ENCODE measurements at places on chromosomes 7 and 10.

- DNase-seq, result no peak
These were observed 4.3 kb downstream of the PLEKHA8 start for GRCh38 chr7:30032310-30033125.

DNA sequence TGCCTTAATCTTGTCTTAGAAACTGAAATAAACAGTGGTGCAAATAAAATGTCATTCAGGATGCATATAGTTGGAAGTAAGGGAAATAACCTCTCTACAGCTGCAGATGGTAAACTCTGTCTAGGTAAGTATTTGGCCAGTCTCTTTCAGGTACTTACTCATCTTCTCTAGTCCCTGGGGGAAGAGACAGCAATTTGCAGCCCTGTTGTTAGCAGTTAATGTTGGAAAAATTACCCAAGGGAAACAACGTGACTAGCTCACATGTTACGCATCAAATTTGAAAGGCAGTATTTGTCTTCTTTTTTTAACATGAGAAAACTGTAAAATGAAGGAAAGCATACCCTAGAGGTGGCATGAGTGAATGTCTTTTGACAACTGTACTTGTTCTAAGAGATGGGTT, 3.2 kb upstream of the HUS1 start:
- DNase-seq, result no peak

DNA sequence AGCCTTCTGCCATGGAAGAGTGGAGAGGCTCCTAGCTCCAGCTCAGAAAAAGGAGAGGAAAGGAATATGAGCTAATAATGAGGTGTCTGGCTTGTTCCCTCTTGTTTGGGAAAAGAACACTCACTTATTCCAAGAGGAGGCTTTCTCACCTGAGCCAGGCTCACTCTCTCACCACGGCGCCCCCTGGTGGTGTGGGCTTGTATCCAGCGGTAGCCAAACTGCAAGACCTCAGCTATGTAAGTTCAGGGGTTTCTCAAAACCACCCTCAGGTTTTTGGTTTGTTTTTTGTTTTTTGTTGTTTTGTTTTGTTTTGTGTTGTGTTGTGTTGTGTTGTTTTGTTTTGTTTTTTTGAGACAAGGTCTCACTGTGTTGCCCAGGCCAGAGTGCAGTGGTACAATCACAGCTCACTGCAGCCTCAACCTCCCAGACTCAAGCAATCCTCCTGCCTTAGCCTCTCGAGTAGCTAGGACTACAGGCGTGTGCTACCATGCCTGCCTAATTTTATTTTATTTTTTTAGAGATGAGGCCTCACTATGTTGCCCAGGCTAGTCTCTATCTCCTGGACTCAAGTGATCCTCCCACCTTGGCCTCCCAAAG, 124.0 kb downstream of the TMEM130 start:
- no peak for DNase-seq

- no peak for DNase-seq
These were observed 149.5 kb downstream of the SEC23IP start for GRCh38 chr10:120041807-120042559.

GRCh38 chr7:138303230-138304070, 156.6 kb upstream of the TRIM24 start:
- DNase-seq, result no peak

GRCh38 chr7:41731493-41732435, 28.9 kb upstream of the INHBA start:
- no peak for DNase-seq

DNA sequence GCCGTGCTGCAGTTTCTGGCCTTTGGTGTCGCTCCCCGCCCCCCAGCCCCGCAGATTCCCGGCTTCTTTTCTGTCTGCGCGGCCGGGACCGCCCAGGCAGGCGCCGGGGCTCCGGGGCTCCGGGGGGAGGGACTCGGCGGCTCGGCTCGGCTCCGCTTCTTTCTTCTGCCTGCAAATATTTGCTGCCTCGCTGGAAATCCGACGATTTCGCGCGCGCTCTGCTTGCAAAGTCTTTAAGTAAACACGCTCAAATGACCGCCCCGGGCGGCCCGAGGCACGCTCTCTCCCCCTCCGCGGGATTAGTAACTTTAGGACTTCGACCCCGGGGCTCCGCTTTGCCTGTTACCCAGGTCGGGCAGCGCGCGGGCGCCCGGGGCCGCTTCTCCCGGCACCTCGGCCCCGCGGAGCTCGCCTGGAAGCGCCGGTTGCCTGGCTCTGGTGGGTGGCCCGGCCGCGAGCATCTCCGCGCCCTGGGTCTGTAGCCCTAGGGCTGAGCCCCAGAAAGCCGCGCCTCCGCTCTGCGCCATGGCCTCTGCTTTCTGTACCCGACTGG, 3.9 kb upstream of the GATA3 start:
- no peak for DNase-seq

- DNase-seq, result no peak
These were observed 57.0 kb downstream of the MCMBP start for GRCh38 chr10:119815671-119816070.

DNA sequence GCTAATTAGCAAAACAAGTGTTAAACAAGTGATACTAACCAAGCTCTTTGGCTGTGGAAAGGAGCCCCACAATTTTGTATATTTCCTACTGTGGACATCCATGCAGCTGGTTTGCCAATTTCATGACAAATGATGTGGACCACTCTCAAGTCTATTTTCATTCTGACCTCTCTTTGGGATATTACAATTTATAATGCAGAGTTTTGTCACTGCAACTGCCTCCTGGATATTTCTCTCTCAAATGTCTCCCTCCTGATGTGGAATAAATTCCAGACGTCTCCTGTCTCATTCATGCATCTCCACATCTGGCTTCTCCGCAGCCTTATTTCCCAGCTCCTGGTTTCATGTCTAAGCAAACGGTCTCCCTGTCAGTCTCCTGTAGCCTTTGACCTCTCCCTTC, 80.6 kb upstream of the RHEB start:
- no peak for DNase-seq

DNA sequence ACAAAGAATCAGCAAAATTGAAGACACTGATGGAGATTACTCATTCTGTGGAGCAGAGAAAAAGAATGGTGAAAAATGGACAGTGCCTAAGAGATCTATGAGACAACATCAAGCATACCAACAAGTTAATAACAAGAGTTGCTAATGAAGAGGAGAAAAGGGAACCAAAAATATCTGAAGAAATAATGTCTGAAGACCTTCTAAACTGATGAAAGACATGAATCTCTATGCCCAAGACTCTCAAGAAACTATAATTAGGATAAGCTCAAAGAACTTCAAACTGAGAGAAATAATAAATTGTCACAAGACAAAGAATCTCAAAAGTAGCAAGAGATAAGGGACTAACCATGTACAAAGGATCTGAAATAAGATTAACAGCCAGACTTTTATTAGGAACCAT, 93.4 kb downstream of the ZNF33B start:
- no peak for DNase-seq

DNA sequence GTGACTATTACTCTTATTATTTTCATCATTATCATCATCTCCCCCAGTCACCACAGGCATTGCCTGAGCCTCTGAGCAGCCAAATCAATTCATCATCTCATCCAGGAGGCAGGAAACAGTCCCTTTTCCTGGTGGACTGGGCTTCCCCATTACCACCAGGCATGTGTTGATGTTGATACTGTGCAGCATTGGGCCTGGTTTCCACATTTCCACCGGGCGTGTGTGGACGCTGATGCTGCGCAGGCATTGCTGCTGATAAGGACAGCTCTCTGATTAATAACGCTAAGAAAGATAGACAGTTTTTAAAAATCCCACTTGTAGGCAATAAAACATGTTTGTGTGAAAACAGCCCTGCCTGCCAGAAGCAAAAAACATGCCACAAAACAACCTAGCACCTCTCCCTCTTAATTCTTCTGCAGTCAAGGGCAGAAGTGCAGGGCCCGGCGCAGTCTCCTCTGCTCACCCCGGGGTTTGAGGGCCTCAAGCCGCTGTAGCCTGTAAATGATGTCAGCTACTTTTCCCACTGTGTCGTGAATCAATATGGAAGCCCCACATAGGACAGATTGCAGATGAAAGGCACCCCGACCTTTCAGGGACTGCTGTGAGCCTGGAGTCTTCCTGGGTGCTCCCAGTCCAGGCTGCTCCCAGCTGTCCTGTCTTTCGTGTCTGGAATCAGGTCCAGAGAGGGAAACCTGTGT, 216.0 kb downstream of the WDR37 start:
- no peak for DNase-seq

DNA sequence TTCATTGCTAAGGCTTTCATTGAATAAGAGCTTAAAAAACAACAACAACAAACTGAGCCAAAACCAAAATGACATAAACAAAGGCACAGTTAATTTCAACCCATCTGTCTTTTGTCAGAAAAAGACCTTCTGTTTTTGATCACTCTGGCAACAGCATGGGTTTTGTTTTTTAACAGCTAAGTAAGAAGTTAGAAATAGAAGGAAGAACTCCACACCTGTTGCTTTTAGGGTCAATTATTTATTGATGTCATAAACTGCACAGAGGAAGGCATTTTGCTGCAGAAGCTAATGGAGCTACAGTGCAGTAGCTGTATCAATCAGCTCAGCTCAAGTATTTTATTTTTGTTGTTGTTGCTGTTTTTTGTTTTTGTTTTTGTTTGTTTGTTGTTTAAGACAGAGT, 16.3 kb upstream of the GJD4 start:
- no peak for DNase-seq

GRCh38 chr10:12156367-12157123, 27.1 kb downstream of the SEC61A2 start:
- DNase-seq, result no peak

DNA sequence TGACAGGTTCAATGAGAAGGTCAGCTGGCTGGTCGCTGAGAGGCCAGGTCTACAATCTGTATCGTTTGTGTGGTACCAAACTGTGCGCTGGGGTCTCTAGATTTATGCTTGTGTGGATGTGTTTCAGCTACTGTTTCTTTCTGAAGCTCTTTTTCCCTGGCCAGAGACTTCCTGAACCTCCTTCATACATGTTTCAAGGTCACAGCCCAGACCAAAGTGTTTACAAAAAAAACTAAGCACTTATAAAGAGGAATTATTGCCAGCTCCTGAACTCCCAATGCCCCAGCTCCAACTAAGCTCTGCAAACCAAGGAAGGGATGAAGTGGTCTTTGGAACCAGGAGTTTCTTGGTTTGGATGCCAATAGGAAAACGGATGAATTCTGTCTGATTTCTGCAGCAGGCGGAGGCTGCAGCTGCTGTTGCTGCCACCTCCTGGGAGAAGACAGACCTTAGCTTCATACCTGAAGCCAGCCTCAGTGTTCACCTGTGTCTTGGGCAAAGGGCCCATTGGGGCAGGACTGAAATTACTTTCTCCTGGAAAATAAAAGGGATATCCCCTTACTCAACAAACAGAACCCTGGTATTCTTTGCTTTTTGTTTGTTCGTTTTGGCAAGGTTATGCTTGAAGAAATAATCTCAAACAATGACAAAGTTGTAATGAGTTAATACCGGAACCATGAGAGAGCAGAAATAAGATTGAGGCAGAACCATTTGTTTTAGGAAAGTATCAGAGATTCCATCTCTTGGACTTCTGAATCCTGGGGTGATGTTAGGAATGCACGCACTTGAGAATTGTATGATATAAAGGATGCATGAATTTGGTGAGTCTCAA, 24.6 kb upstream of the MKLN1 start:
- DNase-seq, result no peak

DNA sequence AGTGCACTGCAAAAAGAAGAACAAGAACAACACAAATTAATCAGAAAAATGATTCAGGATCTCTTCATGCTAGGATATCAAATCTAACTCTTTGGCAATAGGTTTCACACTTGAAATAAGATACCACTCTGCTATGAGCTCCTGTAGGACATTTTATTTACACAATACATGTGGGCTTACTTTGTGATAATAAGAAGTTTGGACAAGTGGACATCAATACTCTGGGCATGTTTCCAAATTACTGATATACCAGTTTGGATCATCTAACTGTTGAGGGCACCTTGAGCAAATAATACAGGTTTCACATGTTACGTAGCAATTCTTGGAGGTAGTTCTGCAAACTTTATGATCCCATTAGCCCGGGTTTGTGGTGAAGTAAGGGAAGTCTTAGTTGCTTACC, 59.8 kb downstream of the CPVL start:
- no peak for DNase-seq

DNA sequence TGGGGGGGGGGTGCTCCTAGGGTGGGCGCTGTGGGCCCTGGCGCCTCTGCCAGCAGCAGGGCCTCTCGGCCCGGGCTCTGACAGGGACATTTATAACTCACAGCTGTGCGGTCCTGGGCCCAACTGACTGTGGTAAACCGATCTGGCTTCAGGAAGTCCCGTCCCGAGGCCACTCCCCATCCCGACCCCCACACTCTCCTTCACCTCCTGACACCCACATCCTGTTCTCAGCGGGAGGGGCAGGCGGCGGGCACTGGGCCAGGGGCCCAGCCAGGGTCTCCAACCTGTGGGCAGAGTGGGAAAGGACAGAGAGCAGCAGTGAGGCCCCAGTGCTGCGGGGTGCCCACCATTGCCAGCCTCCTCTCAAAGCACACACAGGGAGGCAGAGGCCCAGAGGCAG, 69.1 kb downstream of the ZMIZ1 start:
- DNase-seq, result no peak

Measured in uterus (tissue), 4 donors.